ENCODE measurements at places on chromosomes 7 and 10.

DNA sequence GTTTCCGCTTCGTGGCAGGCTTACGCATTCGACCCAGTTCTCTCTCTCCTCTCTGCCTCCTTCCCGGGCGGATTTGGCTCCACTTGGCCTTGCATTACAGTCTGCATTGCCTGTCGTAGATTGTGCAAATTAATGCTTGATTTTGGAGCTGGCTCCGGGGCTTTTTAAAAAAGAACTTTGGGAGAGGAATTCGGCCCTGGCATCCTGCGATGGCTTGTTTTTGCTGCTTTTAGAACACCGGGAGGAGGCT is 767 bp downstream of the EIF4EBP2 start:
- H3K4me1 ChIP-seq: peaks cover 43% of the 10 kb centered on the region
- peak overlapping the region; percentile 89 for H3K27ac ChIP-seq
- DNase-seq: no peak

DNA sequence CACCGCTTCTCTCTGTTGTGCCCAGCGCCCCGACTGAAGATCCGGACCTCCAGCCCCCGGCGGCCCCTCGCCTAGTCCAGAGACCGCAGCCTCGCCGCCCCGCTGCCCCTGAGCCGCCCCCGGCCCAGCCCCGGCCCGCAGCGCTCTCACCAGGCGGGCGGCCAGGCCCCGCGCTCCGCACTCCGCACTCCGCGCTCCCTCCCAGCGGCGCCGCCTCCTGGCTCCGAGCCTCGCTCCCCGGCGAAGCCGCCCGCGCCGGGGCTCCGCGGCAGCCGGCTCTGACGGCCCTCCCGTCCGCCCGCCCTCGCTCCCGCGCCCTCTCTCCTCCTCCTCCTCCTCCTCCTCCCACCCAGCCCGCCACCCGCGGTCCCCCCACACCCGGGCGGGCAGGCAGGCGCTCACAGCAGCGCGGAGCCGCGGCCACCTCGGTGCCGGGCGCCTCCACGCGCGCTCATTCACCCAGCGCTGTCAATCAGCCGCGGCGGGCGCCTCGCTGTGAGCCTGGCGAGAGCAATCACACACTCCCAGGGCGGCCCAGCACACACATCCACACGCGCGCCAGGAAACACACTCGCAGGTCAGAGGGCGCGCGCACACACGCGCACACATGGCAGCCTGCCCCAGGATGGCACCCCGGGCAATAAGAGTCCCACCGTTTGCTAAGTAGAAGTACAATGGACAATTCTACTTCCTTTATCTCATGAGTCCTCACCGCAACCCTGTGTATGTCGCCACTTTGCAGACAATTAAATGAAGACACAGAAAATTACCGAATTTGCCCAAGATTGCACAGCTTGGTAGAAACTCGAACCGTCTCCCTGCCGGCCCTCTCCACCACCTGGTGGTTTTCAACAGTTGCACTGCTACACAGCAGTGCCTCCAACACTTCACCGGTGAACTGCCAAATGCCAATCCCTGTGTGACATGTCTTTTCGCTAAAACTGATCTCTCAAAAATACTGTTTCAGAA is at the start of gene PRRT4:
TSS of gene PRRT4 (minus strand) at position 280 of the 969 bp plus-strand sequence.
- peaks cover 21% of the 10 kb centered on the region for H3K4me1 ChIP-seq
- DNase-seq: no peak
- H3K27ac ChIP-seq: peak within 1 kb of the TSS; percentile 10

GRCh38 chr7:46450425-46450824 is 529.4 kb upstream of the IGFBP3 start:
- DNase-seq: no peak
- H3K27me3 ChIP-seq: no peaks in the 10 kb centered on the region

DNA sequence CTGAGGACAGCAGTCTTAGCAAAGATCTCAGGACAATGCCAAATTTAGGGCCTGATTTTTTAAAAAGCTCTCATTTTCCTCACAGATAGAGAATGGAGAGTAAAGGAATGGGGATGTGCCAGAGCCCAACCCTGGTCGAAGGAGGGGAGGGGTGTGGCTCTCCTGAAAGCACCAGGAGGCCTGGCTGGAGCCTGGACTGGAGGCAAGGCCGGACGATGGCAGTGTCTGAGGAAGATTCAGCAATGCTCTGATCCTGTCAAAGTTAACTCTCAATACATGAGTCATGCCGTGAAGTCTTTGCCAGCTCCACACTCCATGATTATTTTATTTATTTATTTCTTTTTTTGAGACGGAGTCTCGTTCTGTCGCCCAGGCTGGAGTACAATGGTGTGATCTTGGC is 108.3 kb downstream of the UPF2 start:
- no peak overlapping the region for H3K27ac ChIP-seq
- H3K27me3 ChIP-seq: no peaks in the 10 kb centered on the region
- no peak overlapping the region for H3K4me3 ChIP-seq
- DNase-seq: no peak

DNA sequence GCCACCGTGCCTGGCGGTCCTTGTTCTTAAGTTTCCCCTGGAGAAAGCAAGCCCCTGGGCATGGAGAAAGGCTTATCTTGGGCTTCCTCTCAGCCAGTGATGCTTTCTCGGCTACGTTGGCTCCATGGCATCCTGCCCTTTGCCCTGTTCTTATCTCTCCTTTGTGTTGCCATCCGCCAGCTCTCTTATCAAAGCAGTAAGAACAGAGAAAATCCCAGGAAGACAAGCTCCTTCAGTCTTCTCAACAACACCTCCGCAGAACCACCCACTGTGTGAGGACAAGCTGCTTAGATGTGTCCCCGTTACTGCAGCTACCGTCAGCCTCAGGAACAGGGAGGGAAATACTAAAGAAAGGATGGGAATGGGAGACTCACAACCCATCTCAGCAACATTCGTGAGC is 3.3 kb downstream of the PLEKHS1 start:
- no peak for DNase-seq
- peaks cover 11% of the 10 kb centered on the region for H3K27me3 ChIP-seq
- no peaks in the 10 kb centered on the region for H3K36me3 ChIP-seq
- H3K4me3 ChIP-seq: no peak overlapping the region
- H3K27ac ChIP-seq: no peak overlapping the region
- H3K4me1 ChIP-seq: no peaks in the 10 kb centered on the region

GRCh38 chr7:5681979-5682546 is 99.4 kb downstream of the RNF216 start:
- peaks cover 26% of the 10 kb centered on the region for H3K4me1 ChIP-seq
- no peaks in the 10 kb centered on the region for H3K27me3 ChIP-seq
- no peaks in the 10 kb centered on the region for H3K36me3 ChIP-seq
- H3K4me3 ChIP-seq: no peak overlapping the region

DNA sequence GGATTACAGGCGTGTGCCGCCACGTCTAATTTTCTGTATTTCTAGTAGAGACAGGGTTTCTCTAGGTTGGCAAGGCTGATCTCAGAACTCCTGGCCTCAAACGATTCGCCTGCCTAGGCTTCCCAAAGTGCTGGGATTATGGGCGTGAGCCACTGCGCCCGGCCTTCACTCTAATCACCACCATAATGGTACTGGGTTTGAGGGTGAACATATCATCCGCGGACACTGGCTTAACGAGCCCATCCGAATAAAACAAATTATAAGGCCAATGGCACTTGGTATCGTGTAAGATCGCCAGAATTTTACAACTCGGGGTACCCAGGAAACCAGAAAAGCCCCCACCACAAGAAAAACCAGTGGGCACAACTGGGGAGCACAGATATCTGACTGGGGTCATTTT is 580 bp downstream of the FAM200A start:
- H3K27me3 ChIP-seq: no peaks in the 10 kb centered on the region
- peaks cover 19% of the 10 kb centered on the region for H3K4me1 ChIP-seq
- peak overlapping the region; percentile 95 for H3K4me3 ChIP-seq
- peak overlapping the region; percentile 92 for H3K27ac ChIP-seq
- H3K36me3 ChIP-seq: peaks cover 19% of the 10 kb centered on the region

GRCh38 chr7:64871761-64872160 is 31.3 kb upstream of the ZNF273 start:
- no peak overlapping the region for H3K4me3 ChIP-seq
- H3K36me3 ChIP-seq: no peaks in the 10 kb centered on the region
- DNase-seq: no peak
- no peak overlapping the region for H3K27ac ChIP-seq
- H3K4me1 ChIP-seq: no peaks in the 10 kb centered on the region

- peaks cover 36% of the 10 kb centered on the region for H3K27me3 ChIP-seq
- H3K36me3 ChIP-seq: no peaks in the 10 kb centered on the region
- H3K4me1 ChIP-seq: no peaks in the 10 kb centered on the region
- H3K4me3 ChIP-seq: no peak overlapping the region
- H3K27ac ChIP-seq: no peak overlapping the region
These were observed 69.4 kb downstream of the FRMD4A start for GRCh38 chr10:14261336-14261735.

GRCh38 chr7:85630904-85631600 is 444.2 kb upstream of the SEMA3D start:
- peaks cover 7% of the 10 kb centered on the region for H3K36me3 ChIP-seq
- no peak overlapping the region for H3K27ac ChIP-seq
- H3K27me3 ChIP-seq: no peaks in the 10 kb centered on the region
- H3K4me3 ChIP-seq: no peak overlapping the region
- no peak for DNase-seq
- H3K4me1 ChIP-seq: no peaks in the 10 kb centered on the region

DNA sequence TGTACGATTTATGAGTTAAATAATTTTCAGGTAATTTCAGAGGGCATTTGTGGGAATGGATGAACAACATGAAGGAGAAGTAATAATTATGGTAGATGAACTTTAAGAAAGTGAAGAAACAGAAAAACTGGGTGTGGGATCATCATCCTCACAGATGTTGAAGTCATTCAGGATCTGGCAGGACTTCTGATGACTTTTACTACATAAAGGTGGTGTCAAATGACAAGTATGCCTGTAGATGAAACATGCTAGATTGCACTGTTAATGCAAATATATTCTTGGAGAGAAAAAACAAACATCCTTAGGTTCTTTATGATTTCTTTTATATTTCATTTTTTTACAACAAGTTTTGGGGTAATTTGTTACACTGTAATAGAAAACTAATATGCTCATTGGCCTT is 230.2 kb downstream of the PCLO start:
- peaks cover 4% of the 10 kb centered on the region for H3K36me3 ChIP-seq
- no peaks in the 10 kb centered on the region for H3K27me3 ChIP-seq
- no peak for DNase-seq
- H3K4me1 ChIP-seq: no peaks in the 10 kb centered on the region
- H3K27ac ChIP-seq: no peak overlapping the region

DNA sequence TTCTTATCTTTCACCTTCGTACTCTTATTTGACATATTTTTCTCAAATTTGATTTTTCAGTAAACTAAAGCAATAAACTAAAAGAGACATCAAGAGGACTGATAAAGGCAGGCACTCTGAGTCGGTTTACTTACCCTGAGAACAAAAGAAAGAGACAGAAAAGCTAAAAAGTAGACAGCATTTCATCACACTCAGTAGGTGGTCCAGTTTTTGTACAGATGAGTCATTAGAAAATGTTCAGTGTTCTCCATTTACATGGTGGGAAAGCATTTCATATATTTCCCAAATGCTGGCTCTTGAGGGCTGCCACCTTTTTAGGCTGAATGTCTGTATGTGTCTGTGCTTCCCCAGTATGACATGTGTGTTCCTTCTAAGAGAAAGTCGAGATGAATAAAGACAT is 52.7 kb downstream of the NHLRC2 start:
- H3K4me1 ChIP-seq: no peaks in the 10 kb centered on the region
- H3K4me3 ChIP-seq: no peak overlapping the region
- peaks cover 14% of the 10 kb centered on the region for H3K36me3 ChIP-seq
- no peaks in the 10 kb centered on the region for H3K27me3 ChIP-seq
- no peak for DNase-seq
